ENCODE measurements at places on chromosomes 4 and X. TPM values are rescaled to one million over a fixed set of nuclear protein-coding genes. Genes with fewer than 3 reads are reported as not detected.

The SPANXA2 gene
- not detected for total RNA-seq

DNA sequence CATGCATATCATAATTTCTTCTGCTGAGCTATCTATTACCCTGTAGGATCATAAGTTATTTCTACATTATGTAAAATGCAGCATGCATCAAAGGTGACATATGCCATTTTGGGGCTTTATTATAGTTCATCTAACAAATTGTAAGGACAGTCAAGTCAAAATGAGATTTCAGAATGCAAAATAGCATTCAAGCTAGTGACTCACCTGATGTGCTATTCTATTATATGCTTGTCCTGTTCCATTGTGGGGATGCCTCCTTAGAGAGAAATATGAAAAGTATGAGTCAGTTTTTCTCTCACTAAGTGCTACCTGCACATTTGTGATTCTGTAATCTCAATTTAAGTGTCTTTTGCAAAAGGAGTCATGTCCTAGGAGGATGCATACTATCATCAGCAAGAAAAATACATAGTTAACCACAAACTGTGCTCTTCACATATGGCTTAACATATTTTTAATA is 647.0 kb upstream of the PCDH10 start:
- DNase-seq: no peak

DNA sequence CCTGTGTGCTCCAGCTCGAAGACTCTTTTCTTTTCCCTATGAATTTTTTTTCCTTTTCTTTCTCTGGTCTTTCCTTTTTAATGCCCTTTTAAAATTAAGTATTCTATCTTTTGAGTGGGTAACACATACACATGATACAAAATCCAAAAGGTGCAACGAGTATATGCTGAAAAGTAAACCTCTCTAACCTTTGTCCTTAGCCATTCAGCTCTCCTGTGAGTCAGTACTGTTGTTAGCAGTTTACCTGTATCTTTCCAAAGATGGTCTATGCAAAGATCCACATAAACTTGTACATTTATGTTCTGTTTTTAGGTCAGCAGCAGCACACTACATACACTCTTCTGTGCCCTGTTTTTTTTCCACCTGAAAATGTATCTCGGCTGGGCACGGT is 28.7 kb downstream of the SLC25A43 start:
- no peak for DNase-seq

- no peak for DNase-seq
Measured at GRCh38 chr4:1307951-1308735, 18.5 kb downstream of the MAEA start.

- DNase-seq: no peak
Measured at GRCh38 chrX:107537815-107538214, 88.4 kb downstream of the FRMPD3 start.

- no peak for DNase-seq
Measured at GRCh38 chr4:86818841-86819240, 30.3 kb downstream of the SLC10A6 start.
